ENCODE measurements at places on chromosomes 5 and 9. TPM values are rescaled to one million over a fixed set of nuclear protein-coding genes. Genes with fewer than 3 reads are reported as not detected.

DNA sequence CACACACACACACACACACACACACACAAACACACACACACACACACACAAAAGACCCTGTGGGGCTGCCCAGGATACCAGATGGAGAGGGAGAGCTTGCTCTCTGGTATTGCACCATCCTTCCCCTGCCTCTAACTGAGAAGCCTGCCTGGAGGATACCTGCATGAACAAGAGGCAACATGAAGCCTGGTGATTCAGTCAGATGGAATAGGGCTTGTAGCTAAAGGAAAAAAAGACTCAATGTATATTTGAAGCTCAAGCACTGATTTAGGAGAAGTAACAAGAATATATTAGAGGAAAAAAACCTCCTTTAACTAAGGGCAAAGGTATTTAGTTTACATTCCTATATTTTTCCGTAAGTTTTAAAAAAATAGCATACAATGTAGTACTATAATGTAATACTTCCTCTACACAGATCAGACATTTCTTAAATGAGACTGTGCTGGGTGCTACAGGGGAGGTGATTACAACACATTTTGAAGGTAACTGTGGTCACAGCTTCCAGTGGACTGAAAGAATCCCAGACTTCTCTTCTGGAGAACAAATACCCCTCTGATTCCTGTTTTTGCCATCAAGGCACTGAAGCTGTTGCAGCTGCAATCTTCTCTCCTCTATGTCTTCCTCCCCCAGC, 169.3 kb downstream of the DCP2 start:
- DNase-seq = no peak

DNA sequence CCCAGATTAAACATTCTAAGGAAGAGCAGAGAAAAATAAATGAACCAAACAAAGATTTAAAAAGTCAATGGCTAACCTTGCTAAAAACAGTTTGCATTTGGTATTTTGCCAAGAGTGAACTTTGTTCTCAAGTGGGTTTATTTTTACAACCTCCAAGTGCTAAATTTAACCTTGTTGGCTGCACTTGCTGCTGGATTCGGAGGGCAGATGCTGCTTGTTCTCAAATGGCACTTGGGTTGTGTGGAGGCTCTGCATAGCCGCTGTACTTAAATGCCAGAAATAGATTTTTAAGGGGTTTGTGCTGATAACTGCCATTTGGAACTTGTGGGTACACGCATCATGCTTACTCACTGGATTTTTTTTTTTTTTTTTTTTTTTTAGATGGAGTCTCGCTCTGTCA, 13.3 kb upstream of the SPATA24 start:
- DNase-seq = no peak

DNA sequence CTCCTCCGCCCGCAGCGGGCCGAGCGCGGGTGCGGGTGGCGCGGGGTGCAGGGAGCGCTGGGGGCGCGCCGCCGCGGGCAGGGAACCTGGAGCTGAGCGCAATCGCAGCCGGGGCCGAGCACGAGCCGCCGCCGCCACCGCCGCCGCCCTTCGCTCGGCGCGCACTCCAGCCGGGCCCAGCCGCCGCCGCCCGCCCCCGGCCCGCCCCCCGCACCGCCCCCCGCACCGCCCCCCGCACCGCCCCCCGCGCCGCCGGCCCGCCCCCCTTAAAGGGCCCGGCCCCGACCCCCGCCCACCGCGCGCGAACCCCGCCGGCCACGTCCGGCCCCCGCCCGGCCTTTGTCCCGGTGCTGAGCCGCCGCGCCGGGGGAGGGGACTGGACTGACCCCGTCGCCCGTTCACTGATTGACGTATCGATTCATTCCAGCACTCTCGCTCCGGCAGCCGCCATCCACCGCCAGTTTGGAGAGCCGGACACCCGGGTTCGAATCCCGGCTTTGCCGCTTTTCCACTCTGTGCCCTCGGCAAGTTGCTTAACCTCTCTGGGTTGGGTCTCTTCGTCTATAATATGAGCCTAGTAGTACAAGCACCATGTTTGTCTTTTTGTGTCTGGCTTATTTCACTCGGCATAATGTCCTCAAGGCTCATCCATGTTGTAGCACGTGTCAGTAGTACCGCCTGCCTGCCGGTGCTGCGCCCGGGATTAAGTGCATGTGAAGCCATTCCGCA, at the start of gene SH3PXD2B:
Gene SH3PXD2B (minus strand): TSS at position 168 of the 729 bp plus-strand sequence. CDS start 173 bp downstream, outside the sequence.
- DNase-seq = peak; percentile 16

C5orf52 gene
- not detected for polyA plus RNA-seq

BARHL1 gene
- polyA plus RNA-seq = not detected

CDKN2B gene
- polyA plus RNA-seq = 0.29 TPM

GRCh38 chr5:133113331-133114061, 61.7 kb downstream of the HSPA4 start:
- DNase-seq = no peak

ADGRD2 gene
- polyA plus RNA-seq = not detected

RNF208 gene
- 0.30 TPM for polyA plus RNA-seq

CYLC2 gene
- polyA plus RNA-seq = not detected

GRCh38 chr5:181281984-181282316, 21.0 kb upstream of the TRIM52 start:
- DNase-seq = no peak

DNA sequence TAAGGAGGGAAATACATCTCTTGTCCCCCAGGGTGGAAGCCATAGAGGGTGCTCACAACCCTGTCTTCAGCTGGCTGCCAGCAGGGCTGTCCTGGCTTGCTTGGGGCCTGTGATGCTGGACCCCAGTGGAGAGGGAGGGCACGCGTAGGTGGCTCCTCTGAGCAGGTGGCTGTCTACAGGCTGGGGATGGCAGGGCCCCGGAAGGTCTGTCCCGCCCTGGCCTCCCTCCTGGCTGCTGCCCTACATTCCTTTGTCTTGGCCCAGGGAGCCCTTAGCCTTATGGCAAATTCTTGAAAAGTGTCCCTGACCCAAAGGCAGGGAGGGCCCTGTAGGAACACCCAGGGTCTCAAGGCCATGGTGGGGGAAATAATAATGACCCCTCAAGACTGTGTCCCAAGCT, 224.4 kb downstream of the HSPA4 start:
- no peak for DNase-seq

IRX2 gene
- not detected for polyA plus RNA-seq

GRCh38 chr5:150065346-150065745, 21.0 kb downstream of the CSF1R start:
- DNase-seq = no peak

STXBP1 gene
- not detected for polyA plus RNA-seq

GRCh38 chr9:135240871-135241311, 153.4 kb downstream of the OLFM1 start:
- no peak for DNase-seq

DNA sequence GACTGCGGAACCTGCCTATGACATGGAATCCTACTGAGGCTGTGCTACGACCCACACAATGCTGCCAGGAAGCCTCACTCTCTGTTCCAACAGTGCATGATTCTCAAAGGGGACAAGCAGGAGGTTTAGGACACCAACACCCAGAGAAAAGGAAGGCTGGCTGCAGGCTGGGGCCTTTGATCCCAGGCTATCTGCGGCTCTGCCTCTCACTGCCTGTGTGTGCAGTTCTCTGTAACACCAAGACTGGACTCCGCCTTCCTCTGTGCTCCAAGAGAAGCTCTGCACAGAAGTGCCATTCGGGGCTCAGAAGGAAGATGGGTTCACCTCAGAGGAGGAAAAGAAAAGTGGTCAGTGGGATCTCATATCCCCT, 20.5 kb downstream of the ANKH start:
- DNase-seq = no peak

BHMT2 gene
- not detected for polyA plus RNA-seq

DNA sequence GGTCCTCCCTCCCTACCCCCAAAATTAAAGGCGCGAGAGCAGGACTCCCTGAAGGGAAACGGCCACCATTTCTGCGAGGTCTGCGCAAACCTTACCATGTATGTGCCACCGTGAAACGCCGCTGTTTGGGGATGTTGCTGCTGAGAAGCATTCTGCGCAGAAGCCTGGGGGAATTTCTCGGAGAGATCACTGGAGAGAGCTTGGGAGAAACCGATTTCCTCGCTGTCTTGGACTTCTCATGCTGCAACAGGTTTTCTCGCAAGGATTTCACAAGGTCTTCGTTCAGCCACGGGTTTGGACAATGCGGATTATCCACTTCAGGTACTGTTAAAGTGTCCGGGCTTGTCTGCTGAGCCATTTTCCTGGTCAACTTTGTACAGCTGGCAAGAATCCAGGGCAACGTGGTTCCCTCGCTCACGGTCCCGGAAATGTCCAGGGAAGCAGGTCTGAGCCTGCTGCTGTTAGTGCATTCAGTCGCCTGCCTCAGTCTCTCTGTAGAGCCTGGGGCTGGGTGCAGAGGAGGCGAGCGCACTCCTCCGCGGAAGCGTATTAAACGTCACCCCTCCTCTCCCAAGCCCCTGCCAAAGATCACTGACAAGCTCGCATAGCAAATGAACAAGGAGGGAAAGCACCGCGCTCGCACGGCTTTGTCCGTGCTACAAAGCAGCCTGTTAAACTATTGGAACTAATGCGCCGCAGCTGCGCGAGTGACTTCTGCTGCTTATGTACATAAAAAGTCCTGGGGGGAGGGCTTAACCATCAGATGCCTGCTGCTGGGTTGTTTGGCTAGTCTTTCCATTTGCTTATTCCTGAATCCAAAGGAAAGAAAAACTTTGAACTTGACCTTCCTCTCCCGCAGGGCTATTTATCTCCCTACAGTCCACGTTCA, 125.1 kb downstream of the PDE4D start:
- DNase-seq = peak; percentile 60

OR1J2 gene
- polyA plus RNA-seq = not detected

FRMD3 gene
- 1.6 TPM for polyA plus RNA-seq

ADAMTSL1 gene
- not detected for polyA plus RNA-seq

- DNase-seq = no peak
Observed at GRCh38 chr5:79032031-79032695, 37.3 kb downstream of the DMGDH start.
